ENCODE measurements at places on chromosomes 4 and X.

DNA sequence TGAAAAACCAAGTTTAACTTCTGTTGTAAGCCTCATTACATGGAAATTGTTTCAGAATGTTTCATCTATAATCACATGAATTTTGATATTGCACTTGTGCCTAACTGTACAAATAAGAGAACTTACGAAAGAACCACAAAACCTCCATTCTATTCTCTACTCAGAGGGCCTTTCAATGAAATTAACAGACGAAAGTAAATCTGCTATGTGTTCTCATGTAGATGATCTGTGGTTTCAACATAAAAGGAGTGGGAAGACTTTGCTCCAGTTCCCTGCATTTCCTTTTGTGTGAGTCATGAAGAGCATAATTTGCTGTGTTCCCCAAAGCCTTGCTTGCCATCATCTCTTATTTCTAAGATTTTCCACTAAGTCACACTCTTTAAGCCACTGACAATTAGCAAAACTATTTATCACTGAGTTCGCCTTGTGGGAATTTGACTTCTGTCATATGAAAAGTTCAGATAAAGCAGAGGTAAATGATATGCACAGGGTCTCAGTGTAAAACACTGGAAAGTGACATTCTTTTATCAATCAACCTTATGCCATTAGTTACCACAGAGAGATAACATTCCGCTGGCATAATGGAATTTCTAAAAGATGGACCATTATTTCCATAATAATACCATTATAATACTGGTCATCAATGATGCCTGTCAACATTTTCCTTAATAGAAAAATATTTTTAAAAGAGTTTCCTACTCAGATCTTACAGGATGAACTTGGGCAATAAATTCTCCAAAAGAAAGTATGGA is 329.8 kb downstream of the NR3C2 start:
- ATAC-seq, result no peak

DNA sequence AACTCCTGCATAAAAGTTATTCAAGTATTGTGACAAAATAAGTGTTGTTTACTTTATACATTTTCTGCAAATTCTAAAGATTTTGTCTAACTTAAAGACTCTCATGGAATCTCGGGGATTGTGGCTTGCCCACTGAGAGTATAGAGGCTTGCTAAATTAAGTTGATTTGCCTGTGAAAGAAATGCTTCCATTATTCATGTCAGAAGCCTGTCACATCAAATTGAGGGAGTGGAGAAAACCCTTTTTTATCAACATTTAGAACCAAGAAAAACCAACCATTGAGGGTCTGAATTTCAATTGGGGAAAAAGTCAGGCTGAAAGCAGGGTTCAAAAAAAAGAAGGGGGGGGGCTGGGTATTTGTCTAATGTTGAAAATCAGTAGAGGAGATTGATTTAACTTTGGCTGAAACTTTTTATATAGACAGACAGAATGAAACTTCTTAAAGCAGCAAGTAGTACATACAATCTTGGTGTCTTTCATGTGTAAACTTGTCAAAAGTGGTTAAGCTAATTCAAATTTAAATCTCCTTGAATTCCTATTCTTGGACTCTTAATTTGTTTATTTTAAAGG is 144.8 kb upstream of the CXorf66 start:
- ATAC-seq, result no peak

DNA sequence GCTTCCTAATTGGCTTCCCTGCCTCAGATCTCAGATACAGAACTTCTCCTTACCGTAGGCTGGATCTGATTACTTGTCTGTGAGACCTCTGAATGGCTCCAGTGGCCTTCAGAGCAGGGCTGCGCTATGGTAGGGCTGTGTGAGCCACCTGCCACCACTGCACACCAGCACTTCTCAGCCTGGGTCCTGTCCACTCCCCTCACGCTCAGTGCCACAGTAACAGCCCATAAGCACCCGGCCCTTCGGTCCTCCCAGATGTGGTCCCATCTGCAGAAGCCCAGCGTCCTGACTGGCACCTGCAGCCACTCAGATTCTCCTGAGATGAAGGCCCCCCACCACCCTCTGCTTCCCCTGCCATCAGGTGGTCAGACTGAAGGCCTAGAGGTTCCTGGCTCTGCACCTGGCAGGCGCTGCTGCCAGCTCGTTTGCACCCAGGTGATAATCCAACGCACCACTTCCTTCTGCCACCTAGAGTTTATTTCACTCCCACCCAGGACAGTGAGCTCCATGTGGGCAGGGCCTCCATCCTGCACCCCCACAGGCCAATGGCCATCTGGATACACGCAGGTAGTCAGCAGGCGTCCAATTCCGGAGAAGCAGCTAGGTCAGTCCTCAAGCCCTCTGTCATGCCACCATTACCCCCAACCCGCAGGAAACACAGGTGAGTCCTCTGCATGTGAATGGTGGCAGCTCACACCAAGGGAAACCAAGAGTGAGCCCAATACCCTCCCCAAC is 5.4 kb downstream of the WDR1 start:
- no peak for ATAC-seq

- ATAC-seq, result no peak
Observed at GRCh38 chr4:78570117-78570516, 18.5 kb downstream of the ANXA3 start.

DNA sequence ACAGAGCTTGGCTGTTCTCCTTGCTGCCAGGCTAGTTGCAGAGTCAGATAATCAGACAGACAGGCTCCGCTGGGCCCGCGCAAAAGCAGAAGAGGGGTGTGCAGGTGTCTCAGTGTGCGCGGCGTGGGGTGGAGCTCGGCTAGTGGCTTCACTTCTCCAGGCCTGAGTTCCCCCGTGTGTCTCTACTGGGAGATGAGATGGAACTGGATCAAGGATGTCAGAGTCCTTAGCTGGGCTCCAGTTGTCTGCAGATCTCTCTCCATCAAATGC is 21.1 kb downstream of the HTRA3 start:
- no peak for ATAC-seq

DNA sequence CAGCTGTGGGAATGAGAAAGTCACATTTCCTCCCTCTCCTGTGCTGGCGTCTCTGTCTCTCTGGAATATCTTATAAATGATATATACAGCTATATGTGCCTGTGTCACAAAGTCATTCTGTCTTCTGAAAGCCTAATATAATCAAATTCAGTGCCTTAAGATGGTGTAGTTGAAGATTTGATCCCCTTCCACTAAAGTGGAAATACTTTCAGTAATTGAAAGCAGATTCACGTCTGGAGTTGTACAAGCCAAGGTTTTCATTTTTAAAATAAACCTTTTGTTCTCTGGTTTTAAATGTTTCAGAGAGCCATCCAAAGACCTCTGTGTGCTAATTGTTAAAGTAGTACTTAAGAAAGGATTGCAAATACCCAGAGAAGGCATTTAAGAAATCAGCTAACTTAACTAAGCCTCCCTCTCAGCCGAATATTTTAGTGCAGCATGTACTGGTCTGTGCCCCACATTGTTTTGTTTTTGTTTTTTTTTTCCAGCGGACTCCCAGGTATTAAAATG is 206.8 kb downstream of the TENM3 start:
- no peak for ATAC-seq

GRCh38 chr4:95268819-95269565 is 279.8 kb downstream of the UNC5C start:
- no peak for ATAC-seq

GRCh38 chr4:176425035-176425434 is 105.3 kb downstream of the SPCS3 start:
- no peak for ATAC-seq

DNA sequence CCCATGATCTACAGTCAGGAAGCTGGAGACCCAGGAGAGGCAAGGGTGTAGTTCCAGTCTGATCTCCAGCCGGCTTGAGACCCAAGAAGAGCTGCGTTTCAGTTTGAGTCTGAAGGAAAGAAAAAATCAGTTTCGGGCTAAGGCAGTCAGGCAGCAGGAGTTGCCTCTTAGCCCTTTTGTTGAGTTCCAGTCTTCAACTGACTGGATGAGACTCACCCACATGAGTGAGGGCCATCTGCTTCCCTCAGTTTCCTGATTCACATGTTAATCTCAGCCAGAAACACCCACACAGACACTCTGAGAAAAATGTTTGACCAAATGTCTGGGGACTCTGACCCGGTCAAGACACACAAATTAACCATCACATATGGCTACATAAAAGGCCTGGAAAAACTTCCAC is 73.6 kb upstream of the ELOVL6 start:
- no peak for ATAC-seq

- ATAC-seq, result peak; percentile 32
Observed at GRCh38 chr4:7938609-7939376, 868 bp downstream of the AFAP1 start.

GRCh38 chr4:182404376-182404775 is 161.2 kb downstream of the TENM3 start:
- ATAC-seq, result no peak

GRCh38 chrX:129997086-129997485 is 14.7 kb downstream of the BCORL1 start:
- ATAC-seq, result no peak

- ATAC-seq, result no peak
Observed at GRCh38 chr4:108141213-108141950, 27.4 kb downstream of the LEF1 start.

- ATAC-seq, result no peak
Observed at GRCh38 chr4:47065051-47065481, 33.7 kb downstream of the GABRB1 start.

GRCh38 chrX:40878766-40879165 is 143.4 kb upstream of the MED14 start:
- no peak for ATAC-seq

- ATAC-seq, result peak; percentile 44
Observed at GRCh38 chr4:89324671-89325070, 17.1 kb upstream of the GPRIN3 start.

- no peak for ATAC-seq
Observed at GRCh38 chr4:147398556-147398955, 82.3 kb upstream of the EDNRA start.

DNA sequence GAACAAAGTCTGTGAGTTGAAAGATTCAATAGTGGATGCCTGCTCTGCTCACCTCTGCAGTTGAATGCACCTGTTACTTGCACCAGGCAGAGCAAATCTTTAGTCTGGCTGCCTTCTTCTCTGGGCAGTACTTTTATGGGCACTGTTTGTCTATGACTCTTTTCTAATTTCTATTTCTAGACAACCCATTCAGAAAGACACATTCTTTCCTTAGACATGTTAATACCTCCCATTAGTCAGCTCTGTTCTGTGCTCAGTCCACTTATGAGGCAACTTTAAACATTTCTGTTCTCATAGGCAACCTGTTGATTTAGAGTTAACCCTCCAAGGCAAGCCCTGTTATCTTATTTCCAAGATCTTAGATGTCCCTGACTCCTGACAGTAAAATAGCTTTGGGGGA is 108.9 kb downstream of the SYNPO2 start:
- peak; percentile 72 for ATAC-seq

DNA sequence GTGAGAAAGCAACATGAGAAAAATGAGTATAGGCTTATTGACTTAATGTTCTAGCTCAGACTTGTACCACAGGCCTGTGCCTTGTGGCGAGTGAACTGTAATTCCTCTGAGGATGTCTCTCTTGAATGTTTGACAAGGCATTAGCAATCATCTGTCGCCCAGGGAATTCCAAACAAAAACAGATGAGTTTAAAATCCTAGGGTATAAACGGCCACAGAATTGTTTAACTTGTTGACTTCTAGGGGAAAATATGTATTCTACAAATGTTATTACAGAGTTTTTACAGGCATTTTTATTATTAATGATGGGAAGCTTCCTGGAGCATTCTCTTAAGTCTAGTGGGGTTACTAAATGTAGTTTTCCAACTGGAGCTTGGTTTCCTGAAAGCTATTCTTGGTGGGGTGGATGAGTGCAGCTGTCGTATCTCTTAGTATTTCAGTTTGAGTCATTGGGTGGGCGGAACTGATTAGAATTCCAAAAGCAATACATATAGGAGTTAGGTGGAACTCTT is 40.6 kb downstream of the ARHGAP10 start:
- ATAC-seq, result peak; percentile 68

DNA sequence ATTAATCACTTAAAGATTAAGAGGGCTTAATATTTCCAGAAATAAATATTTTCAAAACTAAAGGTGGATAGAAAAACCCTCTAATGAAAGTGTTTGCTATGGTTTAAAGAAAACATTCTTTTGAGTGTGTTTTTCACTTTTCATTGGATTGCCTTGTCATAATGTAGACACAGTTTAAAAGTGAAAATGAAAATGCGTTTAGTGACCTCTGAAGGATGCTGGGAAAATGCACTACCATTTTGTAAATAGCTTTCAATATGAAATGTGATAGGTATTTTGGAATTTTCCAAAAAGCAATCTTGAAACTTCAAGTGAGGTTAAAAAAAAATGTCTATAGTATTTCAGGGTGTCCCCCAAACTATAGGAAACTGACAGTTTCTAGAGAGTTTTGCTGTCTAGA is 642.2 kb downstream of the C4orf33 start:
- no peak for ATAC-seq

DNA sequence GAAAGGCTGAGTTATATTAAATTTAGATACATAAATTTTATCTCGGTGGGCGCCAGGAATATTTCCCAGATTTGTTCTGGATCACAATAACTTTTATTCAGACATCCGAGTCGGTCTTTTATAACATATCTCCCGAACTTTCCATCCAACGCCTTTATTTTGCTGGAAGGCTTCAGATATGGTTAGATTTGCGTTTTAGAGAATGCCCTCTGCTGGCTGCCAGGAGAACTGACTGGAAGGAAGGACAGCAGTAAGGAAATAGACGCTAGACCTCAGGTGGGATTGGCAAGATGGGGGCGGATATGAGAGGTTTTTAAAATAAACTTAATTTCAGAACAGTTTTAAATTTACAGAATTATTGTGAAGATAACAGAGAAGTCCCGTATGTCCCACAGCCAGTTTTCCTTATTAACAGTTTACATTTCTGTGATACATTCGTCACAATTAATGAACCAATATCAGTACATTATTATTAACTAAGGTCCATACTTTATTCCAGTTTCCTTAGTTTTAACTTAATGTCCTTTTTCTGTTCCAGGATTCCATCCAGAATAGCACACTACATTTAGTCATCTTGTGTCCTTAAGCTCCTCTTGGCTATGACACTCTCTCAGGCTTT is 4.6 kb upstream of the KANTR start:
- no peak for ATAC-seq

GRCh38 chrX:140091125-140091886 is 126.0 kb upstream of the CXorf66 start:
- no peak for ATAC-seq

- ATAC-seq, result no peak
Observed at GRCh38 chr4:141306331-141306730, 85.6 kb downstream of the ZNF330 start.

DNA sequence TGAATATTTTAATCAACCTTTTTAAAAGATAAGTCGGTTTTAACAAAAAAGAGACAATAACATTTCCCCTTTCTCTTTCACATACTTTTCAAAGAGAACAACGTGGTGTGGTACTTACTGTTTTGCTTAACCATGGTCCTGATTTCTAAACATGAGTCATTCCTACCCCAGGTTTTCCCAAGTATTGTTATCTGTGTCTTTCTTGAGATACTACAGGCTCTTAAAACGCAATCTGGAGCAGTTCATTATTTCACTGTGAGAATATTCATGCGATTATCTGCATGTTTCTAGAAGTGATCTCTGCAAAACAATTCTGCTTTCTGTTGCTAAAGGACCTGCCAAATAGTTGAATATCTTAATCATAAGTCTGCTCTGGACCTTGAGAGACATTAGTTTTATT is 127.3 kb downstream of the TENM3 start:
- ATAC-seq, result no peak

GRCh38 chrX:23694606-23695005 is 27.3 kb downstream of the PRDX4 start:
- peak; percentile 53 for ATAC-seq

Data from esophagus mucosa (tissue), 1 donor.